Neural crest cell (in vitro differentiated cells): ENCODE measurements at places on chromosomes 16 and 17.

- H3K4me1 ChIP-seq: peaks cover 3% of the 10 kb centered on the region
- DNase-seq: no peak
- no peak overlapping the region for H3K27ac ChIP-seq
- H3K4me3 ChIP-seq: no peak overlapping the region
Observed at GRCh38 chr17:42413464-42414040, 9.5 kb downstream of the CAVIN1 start.

- H3K4me3 ChIP-seq: no peak overlapping the region
- no peaks in the 10 kb centered on the region for H3K36me3 ChIP-seq
- H3K27ac ChIP-seq: peak overlapping the region; percentile 8
- peaks cover 16% of the 10 kb centered on the region for H3K27me3 ChIP-seq
- H3K4me1 ChIP-seq: peaks cover 12% of the 10 kb centered on the region
Observed at GRCh38 chr17:8337802-8338752, 1.6 kb upstream of the ODF4 start.

DNA sequence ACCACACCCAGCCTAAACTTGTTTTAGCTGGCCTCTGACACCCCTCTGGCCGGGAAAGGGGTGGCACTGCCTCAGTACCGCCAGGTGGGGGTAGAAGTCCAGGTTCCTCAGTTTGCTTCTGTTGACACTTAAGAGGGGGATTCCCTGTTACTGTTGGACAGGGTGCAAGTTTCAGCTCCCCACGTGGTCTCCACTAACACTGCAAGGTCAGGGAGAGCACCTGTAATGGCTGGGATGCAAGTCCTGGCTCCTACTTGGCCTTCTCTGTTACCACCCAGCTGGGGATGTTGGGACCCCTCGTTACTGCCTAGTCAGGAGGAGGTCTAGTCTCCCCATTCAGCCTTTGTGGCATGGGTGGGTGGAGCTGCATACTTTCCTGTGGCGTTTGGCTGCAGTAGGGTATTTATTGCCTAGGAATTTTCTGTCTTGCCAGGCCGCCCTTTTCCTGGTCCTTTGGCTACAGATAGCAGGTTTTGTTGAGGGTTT is 10.6 kb upstream of the MFAP4 start:
- H3K4me1 ChIP-seq: no peaks in the 10 kb centered on the region
- no peak overlapping the region for H3K4me3 ChIP-seq
- DNase-seq: no peak
- no peaks in the 10 kb centered on the region for H3K27me3 ChIP-seq
- no peaks in the 10 kb centered on the region for H3K36me3 ChIP-seq
- H3K27ac ChIP-seq: no peak overlapping the region

DNA sequence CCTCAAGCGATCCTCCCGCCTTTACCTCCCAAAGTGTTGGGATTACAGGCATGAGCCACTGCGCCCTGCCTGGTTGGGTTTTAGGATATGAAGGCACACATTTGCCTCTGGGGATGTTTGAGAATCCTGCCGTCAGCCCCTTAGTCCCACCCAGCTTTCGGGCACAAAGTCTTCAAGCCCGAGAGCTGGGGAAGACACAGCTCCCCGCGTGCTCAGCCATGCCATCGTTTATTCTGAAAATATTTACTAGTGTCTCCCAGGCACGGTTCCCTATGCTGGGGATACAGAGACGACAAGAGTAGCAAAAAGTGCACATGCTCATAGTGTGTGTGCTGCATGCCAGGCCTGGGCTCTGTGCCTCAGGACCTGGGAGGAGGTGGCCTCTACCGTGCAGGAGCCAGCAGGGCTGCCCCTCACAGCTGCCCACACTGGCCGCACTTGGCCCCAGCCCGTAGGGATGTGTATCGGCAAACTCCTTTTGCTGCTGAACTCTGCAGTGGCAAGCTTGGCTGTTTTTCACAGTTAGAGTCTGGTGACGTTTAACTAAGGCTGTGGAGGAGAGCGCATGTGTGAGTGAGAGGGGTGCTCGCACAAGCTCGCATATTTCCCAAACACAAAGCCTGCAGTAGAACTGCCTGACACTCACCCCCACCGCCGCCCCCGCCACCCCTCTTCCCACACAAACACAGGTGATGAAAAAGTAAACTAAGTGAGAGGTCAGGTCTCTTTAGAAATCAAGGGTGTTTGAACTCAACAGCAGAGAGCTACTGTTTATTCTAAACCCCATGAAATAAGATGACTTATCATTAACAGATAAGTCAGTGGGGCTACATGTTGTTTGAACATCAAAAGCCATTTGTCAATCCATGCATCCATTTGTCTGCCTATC is 266.4 kb downstream of the MRTFB start:
- no peaks in the 10 kb centered on the region for H3K4me1 ChIP-seq
- H3K27me3 ChIP-seq: peaks cover 3% of the 10 kb centered on the region
- no peak overlapping the region for H3K4me3 ChIP-seq
- peaks cover 3% of the 10 kb centered on the region for H3K36me3 ChIP-seq

GRCh38 chr17:75034236-75034908 is 12.4 kb downstream of the ATP5PD start:
- H3K36me3 ChIP-seq: peaks cover 8% of the 10 kb centered on the region
- H3K4me1 ChIP-seq: peaks cover 35% of the 10 kb centered on the region
- H3K27me3 ChIP-seq: peaks cover 42% of the 10 kb centered on the region
- H3K27ac ChIP-seq: peak overlapping the region; percentile 100
- peak; percentile 93 for DNase-seq
- H3K4me3 ChIP-seq: peak overlapping the region; percentile 100

DNA sequence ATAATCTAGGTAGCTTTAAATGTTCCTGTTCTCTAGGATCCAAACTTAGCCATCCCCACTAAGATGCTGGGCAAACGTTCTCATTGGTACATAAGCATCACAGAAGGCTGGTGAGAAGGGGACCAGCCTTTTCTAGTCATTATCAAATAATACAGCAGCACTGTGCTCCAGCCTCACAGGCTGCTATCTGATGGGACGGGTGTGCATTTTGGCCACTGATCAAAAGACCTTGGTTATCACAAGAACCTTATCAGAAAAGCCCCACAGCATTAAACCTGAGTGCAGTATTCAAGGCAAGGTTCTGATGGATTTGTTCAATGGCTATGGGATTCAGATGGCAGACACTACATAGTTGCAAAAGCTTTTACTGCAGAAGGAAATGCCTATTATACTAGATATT is 19.1 kb upstream of the KPNB1 start:
- H3K4me1 ChIP-seq: no peaks in the 10 kb centered on the region
- H3K36me3 ChIP-seq: no peaks in the 10 kb centered on the region
- H3K27ac ChIP-seq: no peak overlapping the region
- no peaks in the 10 kb centered on the region for H3K27me3 ChIP-seq

GRCh38 chr17:51951741-51952140 is 206.8 kb downstream of the CA10 start:
- H3K36me3 ChIP-seq: no peaks in the 10 kb centered on the region
- H3K4me1 ChIP-seq: peaks cover 4% of the 10 kb centered on the region
- H3K4me3 ChIP-seq: no peak overlapping the region
- H3K27me3 ChIP-seq: peaks cover 19% of the 10 kb centered on the region
- DNase-seq: no peak

DNA sequence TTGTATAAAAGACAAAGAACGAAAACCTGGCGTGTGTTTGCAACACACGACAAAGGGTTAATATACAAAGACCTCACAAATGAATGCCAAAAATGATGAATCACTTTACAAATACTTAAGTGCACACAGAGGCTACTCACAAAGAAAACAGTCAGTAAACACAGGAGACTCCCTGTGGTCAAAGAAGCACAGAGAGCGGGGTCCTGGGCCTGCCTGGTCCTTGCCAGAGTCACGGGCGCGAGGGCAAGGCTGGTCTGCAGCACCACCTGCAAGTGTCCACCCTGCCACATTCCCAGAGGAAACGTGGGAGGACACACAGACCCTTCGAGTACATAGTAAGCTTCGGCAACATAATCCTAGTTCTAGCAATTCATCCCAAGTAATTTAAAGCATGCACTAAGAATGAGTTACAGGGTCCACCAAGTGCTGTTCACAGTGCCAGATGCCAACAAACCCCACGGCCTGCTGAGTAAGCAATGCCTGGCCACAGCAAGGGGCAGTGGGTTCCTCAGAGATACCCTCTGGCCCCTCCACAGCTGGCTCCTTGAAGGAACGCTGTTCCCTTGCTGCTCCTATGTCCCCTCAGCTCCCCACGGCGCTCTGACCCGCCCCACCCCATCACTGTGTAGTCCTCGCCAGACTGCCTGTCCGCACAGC is 24.6 kb upstream of the FAAP100 start:
- H3K27me3 ChIP-seq: no peaks in the 10 kb centered on the region
- peaks cover 10% of the 10 kb centered on the region for H3K4me1 ChIP-seq
- peaks cover 12% of the 10 kb centered on the region for H3K36me3 ChIP-seq
- no peak overlapping the region for H3K27ac ChIP-seq

GRCh38 chr17:64682261-64683181 is 20.4 kb upstream of the SMURF2 start:
- H3K4me1 ChIP-seq: peaks cover 4% of the 10 kb centered on the region
- no peak for DNase-seq
- H3K36me3 ChIP-seq: no peaks in the 10 kb centered on the region
- no peak overlapping the region for H3K27ac ChIP-seq
- no peak overlapping the region for H3K4me3 ChIP-seq

- H3K4me3 ChIP-seq: no peak overlapping the region
- H3K27me3 ChIP-seq: no peaks in the 10 kb centered on the region
- H3K4me1 ChIP-seq: peaks cover 18% of the 10 kb centered on the region
- no peak overlapping the region for H3K27ac ChIP-seq
Observed at GRCh38 chr17:64968652-64969501, 49.6 kb upstream of the LRRC37A3 start.

DNA sequence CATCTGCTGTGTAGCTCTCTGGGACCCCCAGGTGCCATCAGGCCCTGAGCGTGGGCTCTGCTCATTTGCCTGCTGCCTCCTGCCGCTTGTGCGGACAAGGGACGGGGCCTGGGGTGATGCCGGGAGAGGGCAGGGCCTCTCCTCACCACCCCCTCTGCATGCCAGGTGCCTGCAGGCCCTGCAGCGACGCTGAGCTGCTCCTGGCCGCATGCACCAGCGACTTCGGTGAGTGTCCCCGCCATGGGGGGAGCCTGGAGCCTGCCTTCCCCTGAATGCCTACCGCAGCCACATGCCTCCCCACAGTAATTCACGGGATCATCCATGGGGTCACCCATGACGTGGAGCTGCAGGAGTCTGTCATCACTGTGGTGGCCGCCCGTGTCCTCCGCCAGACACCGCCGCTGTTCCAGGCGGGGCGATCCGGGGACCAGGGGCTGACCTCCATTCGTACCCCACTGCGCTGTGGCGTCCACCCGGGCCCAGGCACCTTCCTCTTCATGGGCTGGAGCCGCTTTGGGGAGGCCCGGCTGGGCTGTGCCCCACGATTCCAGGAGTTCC is 1.9 kb downstream of the METRN start:
- peaks cover 17% of the 10 kb centered on the region for H3K27me3 ChIP-seq
- no peaks in the 10 kb centered on the region for H3K36me3 ChIP-seq

GRCh38 chr17:81803728-81804558 is at the start of gene GCGR:
GCGR (plus strand) TSS chr17:81804150; CDS start chr17:81809019, 4,869 bp downstream.
- H3K4me3 ChIP-seq: no peak within 1 kb of the TSS
- DNase-seq: no peak
- H3K27me3 ChIP-seq: peaks cover 87% of the 10 kb centered on the region
- H3K36me3 ChIP-seq: no peaks in the 10 kb centered on the region

DNA sequence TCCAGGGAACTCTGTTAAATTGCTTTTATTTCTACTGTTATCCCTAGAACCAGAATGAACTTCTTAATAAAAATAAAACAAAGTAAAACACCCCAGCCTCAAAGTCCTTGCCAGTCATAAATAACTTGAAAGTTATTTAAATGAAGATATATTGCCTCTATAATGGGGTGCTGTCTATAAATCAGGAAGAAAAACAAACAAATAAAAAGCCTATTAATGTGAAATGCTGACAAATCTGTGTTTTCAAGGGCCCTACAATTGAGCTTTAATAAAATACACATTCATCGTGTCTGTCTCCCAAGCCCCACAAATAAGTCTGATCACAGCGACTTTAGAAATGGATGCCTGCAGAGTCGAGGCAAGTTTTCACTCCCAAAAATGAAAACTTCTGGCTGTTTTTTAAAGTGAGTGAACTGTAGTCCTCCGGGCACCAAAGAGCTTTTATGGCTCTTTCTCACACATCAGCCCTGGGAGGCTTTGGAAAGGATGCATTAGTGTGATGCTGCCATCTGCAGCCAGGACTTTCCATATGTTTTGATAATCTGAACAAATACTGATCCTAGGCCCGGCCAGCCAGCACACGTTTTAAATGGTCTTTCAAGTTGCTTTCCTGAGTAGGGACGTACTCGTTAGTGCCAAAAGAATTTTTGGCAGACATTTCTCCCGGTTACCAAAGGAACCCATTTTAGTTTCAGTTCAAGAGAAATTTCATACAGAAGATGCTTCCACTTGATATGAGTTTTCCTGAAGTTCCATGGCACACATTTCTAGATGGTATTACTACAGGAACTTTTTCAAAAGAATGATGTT is 16.3 kb downstream of the NACA2 start:
- H3K4me1 ChIP-seq: peaks cover 13% of the 10 kb centered on the region
- H3K27me3 ChIP-seq: peaks cover 2% of the 10 kb centered on the region
- H3K27ac ChIP-seq: no peak overlapping the region

DNA sequence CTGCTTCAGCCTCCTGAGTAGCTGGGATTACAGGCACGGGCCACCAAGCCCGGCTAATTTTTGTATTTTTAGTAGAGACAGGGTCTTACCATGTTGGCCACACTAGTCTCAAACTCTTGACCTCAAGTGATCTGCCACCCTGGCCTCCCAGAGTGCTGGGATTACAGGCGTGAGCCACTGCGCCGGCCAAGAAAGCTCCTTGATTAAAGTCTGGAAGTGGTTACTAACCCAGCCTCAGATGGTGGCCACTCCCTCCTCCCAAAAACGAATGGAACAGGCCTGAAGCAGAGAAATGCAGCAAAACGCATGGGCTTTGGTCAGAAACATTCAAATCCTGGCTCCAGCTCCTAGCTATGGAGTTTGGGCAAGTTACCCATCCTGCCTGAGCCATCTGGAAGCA is 11.3 kb downstream of the FKBP10 start:
- H3K27me3 ChIP-seq: no peaks in the 10 kb centered on the region
- DNase-seq: no peak
- no peaks in the 10 kb centered on the region for H3K36me3 ChIP-seq
- peak overlapping the region; percentile 43 for H3K27ac ChIP-seq
- peak overlapping the region; percentile 31 for H3K4me3 ChIP-seq
- H3K4me1 ChIP-seq: peaks cover 24% of the 10 kb centered on the region
